Stimulated activated CD4-positive, alpha-beta T cell treated with anti-CD3 and anti-CD28 coated beads, Interleukin-1b, Interleukin-23, amount 100 ng/mL, for 1 hour (primary cell): ENCODE measurements at places on chromosomes 4 and X.

DNA sequence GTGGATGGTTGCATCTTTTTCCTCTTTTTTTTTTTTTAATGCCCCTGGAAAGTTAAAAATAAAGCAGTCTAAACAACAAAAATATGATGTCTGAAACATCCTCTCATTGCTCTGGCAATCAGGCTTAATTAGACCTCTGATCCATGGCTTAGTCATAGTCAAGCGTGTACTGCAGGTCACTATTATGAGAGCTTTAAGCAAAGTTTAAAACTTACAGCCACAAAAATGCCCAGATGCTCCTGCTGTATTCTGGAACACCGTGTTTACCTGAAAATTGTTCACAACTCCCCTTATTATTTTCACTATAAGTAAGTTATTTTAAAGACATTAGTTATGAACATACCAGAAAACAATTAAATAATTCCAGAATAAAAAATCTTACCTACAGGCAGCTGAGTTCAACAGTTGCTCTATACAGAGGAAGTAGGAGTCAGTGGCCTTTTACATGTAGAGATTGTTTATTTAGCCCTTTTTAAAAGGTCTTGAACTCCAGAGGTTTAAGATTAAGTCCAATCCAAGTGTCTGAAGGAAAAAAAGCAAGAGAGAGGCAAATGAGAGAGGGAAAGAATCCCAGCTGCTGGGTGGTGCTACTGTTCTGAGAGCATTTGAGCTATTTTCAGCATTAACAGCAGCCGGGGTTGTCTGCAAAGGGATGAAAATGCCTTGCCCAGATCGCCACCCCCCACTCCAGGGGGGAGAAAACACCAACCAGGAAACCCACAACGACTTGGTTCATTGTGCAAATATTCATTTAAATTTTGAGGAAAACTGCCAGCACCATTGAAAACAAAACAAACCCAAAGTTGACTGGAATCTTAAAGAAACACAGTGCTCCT lies 36.9 kb downstream of the SORBS2 start:
- no peak for DNase-seq

GRCh38 chr4:184028561-184029374 lies 123.7 kb downstream of the STOX2 start:
- no peak for DNase-seq

- no peak for DNase-seq
Observed at GRCh38 chr4:44983083-44983482, 256.7 kb upstream of the GNPDA2 start.

- no peak for DNase-seq
Observed at GRCh38 chr4:154044742-154045485, 256.0 kb upstream of the SFRP2 start.

DNA sequence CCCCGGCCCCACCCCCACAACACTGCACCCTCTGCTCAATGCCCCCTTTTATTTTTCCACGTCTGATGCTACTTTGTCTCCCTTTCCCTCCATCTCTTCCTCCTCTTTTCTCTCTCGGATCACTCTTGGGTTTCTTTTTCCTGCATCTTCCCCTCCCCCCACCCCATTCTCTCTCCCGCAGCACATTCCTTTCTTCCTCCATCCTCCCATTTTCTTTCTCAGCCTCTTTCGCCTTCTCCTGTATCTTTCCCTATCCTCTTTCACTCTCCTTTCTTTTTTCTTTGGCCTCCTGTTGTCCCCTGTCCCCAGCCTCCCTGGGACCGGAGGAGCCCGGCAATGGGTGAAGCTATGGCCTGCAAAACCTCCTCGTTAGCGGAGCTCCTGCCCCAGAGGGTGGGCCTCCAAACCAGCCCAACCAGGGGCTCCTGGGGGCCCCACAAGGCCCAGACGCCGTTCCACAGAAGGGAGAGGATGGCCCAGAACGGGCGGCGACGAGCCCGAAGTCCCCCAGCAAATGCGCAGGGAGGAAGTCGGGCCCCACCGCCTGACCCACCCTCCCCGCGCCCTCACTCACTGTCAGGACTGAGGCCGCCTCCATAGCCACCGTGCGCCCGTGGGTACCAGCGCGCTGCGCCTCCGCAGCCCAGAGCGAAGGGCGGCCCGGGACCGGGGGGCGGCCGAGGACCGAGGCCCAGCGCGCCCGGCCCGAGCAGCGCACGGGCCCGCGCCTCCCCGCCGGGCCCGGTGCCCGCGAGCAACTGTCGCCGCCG lies 807 bp downstream of the HMX1 start:
- no peak for DNase-seq
